NCI-H1930 (cell line): ENCODE measurements at places on chromosomes 7 and 10.

- DNase-seq, result no peak
These were observed 201.0 kb upstream of the LYZL2 start for GRCh38 chr10:30830315-30831230.

DNA sequence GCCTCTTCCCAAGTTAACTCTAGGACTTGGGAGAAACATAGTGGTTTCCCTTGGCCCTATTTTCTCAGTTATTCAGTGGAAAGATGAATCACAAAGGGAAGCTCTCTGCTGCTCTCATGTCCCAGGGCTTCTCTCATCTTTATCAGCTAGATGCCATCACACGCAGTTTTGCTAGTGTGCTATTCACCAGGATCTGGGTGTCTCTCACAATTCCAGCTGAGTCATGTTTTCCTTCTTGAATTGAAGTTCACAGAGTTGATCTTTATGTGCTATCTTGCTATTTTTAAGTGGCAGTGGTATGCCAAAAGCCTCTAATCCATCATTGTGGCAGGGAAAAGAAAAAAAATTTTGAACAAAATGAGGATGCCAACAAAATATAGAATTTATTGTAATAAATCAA lies 101.3 kb downstream of the TWIST1 start:
- DNase-seq, result no peak

DNA sequence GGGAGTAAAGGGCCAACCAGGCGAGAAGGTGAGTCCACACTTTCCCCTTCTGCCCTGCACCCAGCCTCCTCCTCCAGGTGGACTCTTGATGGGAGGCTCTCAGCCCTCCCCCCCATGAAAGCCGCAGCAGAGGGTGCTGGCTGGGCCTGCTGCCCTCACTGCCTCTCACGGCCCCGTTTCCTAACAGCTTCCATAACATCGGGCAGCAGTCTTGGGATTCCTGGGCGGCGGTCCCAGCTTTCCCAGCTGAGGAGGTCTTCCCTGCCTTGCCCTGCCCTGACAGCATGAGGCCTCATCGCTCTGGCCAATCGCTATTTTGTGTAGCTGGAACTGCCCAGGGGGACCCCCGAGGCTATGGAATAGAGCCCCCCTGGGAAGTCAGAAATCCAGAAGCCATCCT lies 76.3 kb downstream of the COL13A1 start:
- DNase-seq, result no peak

DNA sequence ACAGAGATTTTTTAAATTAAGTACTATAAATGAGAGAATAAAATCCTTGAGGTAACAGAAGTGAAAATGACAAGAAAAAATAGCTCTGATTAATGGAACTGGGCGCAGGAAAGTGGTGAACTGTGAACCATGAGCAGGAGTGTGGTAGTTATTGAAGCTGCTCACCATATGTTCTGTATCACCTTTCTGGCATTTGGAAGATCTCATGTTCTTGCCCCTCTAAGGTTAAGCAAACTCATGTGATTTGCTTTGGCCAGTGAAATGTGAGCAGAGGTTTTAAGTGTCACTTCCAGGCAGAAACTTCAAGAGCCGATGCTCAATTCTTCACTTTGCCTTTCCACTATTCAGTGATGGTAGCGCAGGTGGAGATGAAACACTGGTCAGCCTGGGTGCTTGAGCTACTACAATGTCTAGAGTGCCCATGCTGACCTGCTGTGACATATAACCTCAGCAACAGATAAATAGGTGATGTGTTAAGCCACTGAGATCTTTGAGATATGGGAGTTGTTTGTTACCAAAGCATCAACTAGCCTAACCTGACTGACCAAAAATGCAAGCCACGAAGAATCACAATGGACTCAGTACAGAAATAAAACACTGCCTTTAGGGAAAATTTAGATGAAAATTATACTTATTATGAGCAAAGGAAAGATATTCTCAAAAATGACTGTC lies 18.4 kb downstream of the MTPAP start:
- no peak for DNase-seq

DNA sequence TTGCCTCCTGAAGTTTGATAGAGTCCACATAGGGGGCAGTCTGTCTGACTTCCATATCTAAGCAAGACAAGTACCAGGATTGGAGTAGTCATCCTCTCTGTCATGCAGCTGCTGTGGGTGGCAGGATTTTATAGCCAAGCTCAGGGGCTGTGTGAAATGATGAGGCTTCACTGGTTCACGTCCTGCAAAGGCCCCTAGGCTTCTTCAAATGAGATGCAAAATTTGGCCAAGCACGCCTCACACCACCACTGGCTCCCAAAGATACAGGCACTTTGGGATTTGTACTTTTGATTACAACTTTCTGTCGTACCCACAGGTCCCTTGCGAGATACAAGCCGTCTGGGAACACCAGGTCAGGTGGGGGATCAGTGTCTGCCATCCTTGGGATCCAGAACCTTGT lies 67.1 kb downstream of the WDFY4 start:
- DNase-seq, result no peak

DNA sequence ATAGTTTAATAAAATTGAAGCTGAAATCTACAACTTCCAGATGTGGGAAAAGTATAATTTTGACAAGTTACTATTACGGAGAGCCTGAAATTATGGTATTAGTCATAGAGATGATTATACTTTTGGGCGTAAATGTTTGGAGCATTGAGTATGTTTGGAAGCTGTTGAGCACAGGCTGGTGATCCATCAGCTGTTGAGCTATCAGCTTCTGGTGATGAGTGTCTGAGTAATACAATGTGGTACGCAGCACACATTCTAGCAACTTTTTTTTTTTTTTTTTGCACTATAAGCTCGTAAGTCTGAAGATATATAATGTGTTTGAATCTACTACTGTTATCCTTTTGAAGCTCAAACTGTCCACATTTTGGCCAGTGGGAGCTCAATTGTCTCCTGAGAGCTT lies 123.4 kb downstream of the ATE1 start:
- no peak for DNase-seq

- no peak for DNase-seq
These were observed 79.8 kb downstream of the WDFY4 start for GRCh38 chr10:48764486-48764885.

- no peak for DNase-seq
These were observed 113.0 kb downstream of the EXOC4 start for GRCh38 chr7:133365917-133366316.

GRCh38 chr10:110897184-110897583 lies 21.8 kb downstream of the BBIP1 start:
- DNase-seq, result no peak

DNA sequence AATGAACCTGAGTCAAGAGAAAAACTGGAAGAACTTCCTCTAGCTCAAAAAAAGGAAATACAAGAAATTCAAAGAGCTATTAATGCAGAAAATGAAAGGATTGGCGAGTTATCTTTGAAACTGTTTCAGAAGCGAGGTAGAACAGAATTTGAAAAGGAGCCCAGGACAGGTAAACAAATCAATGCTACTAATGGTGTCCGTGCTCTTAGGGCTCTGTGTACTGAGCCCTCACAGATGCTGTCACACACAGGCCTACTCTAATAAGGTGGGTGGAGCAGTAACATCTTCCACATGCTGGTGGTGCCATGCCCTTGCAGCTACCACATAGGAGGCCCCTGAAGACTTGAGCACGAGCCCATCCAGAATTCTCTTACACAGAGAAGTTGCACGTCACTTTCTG lies 46.1 kb downstream of the DYNC2I1 start:
- DNase-seq, result no peak

DNA sequence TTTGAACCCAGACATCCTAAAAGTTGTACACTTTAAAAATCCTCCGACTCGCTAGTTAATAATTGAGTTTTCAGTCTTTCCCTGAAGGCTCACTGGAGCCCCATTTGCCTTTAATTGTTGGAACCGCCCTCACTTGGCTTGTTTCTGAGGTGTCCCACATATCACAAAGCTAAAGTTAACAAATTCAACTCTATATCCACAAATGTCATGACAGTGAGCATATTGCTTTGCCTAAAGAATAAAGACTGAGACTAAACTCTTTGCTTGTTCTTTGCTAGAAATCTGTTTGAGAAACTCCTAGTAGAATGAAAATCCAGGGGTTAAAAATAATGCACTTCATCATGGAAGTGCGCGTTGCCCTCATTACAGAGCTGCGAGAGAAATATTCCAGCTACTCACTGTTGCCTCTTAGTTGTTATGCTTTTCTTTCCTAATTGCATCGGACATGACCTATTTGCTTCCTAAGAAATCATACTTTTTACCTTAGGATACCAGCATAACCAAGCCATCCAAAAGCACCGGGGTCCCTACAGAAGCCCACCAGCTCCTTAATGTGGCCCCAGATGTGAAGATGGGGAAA lies 752 bp downstream of the THSD7A start:
- DNase-seq, result no peak

DNA sequence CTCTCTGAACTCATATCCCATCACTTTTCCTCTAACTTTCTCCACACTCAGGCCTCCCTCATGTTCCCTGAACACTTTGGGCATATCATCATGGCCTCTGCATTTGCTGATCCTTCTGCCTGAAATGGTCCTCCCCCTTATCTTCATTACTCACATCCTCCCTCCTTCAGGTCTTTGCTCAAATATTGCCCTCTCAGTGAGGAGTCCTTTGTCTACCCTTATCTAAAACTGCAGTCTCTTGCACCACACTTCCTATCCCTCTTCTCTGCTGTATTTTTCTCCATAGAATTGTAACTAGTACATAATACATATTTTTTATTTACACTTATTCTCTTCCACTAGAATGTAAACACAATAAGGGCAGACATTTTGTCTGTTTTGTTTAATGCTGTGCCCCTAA lies 41.7 kb downstream of the DNAJC1 start:
- DNase-seq, result no peak

DNA sequence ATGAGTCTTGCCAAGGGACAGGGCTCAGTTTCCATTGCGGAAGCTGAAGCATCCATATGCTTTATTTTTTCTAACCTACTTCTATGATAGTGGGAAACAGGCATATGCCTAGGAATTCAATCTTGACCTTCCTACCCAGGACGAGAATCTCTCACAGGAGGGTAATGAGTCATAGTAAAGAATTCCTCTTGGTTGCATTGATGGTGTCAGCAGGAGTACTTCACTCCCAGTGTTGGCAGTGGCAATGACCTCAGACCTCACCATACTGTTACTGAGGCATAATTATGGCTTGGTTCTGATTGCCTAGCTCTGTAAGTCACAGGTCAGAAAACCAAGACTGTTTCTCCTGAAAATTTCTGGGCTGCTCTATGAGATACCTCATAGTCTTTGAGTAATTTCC lies 552.9 kb downstream of the ARL4A start:
- DNase-seq, result no peak

DNA sequence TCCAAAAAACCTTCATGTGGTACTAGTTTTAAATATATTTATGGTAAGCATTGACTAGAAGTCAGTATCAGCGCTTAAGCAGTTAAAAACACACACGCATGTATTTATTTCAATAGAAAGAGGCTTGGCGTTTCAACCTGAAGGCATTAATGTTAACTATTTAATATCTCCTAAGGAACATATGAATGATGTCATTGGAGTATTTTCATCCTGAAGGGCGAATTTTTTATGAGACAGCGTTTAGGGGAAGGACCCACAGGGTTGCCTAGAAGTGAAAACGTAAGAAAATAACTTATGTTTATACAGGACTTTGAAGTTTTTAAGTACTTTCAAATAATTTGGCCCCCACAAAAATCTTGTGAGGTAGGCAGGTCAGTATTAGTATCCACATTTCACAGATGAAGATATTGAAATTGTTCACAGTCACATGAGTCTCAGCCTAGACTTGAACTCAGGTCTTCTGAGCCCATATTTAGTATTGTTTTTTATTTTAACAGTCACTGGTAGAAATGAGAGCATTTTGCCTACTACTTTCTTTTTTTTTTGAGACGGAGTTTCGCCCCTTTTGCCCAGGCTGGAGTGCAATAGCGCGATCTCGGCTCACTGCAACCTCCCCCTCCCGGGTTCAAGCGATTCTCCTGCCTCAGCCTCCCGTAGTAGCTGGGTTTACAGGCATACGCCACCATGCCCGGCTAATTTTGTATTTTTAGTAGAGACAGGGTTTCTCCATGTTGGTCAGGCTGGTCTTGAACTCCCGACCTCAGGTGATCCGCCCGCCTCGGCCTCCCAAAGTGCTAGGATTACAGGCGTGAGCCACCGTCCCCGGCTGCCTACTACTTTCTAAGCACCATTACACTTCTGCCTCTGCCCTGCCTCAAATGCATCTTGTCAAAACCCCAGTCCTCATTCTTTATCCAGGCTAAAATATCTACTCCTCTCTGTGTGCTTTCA lies 1.8 kb downstream of the SLK start:
- no peak for DNase-seq

DNA sequence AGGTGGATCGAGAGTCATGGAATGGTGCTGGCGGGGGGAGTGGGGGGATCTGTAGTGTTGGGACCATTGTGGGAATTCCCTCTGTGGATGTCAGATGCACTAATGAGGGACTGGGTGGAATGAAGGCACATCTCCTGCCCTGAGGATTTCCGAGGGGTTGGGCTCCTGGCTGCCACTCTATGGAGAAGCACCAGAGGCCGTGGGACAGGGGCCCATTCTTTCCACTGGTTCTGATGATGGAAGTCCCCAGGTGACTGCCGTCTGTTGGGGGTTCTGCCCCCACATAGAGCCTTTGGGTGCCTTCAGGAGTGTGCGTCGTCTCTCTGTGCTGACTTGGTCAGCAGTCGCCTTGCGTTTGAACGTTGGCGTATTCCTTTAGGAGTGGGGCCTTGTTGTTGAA lies 202.9 kb downstream of the GLRX3 start:
- DNase-seq, result no peak

- no peak for DNase-seq
These were observed 39.4 kb upstream of the NPFFR1 start for GRCh38 chr10:70323138-70323696.

DNA sequence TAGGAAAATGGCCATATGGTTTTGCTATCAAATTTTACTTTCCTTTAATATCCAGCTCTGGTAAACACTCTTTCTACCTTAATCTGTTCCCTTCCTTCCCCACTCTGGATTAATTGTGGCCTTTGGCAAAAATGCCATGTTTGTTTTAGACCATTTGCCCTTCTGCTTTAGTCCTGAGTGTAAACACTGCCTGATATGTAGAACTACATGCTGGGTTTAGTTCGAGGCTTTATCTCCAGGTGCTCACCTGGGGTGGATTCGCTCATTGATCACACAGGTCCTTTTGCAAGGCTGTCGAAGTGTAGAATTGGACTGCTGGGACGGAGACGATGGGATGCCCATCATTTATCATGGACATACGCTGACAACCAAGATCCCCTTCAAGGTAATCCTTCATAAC lies 94.1 kb downstream of the NOC3L start:
- no peak for DNase-seq

- no peak for DNase-seq
These were observed 13.1 kb downstream of the VCL start for GRCh38 chr10:74011017-74011416.

GRCh38 chr7:4882169-4883032 lies 1.1 kb downstream of the RADIL start:
- no peak for DNase-seq
